AG04450 (cell line): ENCODE measurements at places on chromosomes 6 and 20. TPM values are rescaled to one million over a fixed set of nuclear protein-coding genes. Genes with fewer than 3 reads are reported as not detected.

DNA sequence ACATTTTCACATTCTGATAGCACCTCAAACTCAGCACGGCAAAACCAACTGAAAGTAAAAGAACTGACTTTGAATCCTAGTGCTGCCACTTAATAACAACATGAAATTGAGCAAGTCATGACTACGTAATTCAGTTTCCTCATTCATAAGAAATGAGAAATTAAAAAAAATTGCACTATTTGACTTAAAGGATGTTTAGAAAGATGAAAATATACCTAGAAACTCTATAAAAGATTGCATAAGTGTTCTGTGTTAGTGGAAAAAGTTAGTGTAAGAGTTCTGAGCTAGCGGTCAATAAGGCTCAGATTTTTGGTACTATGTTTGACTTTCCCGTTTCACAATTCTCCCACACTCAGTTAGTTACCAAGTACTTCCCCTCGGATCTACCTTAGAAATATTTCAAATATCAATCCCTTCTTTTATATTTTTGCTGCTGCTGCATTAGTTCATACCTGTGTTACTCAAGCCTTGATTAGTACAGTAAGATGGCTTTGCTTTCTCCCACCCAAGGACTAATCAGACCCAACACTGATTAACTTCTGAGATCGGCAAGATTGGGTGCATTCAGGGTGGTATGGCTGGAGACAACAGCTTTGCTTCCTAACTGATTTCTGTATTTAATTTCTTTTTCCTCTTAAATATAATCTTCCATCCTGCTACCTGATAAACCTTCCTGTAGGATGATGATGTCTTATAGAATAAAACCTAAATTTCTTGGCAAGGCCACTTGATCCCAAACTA is 25.9 kb downstream of the ECHDC1 start:
- DNase-seq: no peak

GRCh38 chr6:112156668-112157067 is 69.3 kb downstream of the FAM229B start:
- no peak for DNase-seq

Gene OTOR
- polyA plus RNA-seq: not detected in 2 replicates

Gene HTR1E
- not detected in 2 replicates for polyA plus RNA-seq

GRCh38 chr20:21820688-21821087 is 115.2 kb downstream of the PAX1 start:
- DNase-seq: no peak

DNA sequence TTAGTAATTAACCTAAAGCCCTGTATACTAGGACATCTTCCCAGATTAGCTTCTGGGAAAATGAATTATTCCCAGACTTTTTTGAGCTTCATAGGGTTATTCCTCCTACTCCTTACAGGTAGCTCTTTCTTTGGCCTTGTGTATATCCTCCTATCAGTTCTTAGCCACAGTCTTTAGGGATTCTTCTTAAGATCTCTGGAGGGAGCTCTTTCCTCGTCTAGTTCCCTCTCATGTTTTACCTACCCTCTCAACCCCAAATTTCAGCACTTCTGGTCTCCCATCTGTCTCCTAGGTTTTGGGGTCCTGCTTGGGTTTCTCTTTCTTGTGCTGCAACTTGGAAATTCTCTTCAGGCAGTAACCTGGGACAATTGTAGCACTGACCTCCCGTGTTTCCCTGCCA is 46.4 kb upstream of the SLC35B3 start:
- no peak for DNase-seq

- DNase-seq: no peak
These were observed 52.2 kb upstream of the SPACA1 start for GRCh38 chr6:87995461-87995860.

GRCh38 chr6:44451803-44452695 is 64.5 kb downstream of the CDC5L start:
- no peak for DNase-seq

Gene CALHM4
- polyA plus RNA-seq: 0.11 TPM in 1 of 2 replicates, not detected in the other
